ENCODE measurements at places on chromosomes 12 and 14.
A peak's percentile ranks its signal among the peaks of the same experiment; 100 is the strongest.

GRCh38 chr14:100619396-100620254 lies 32.4 kb upstream of the BEGAIN start:
- DNase-seq, result no peak

GRCh38 chr12:120855823-120856588 lies 48.2 kb downstream of the SPPL3 start:
- no peak for DNase-seq

DNA sequence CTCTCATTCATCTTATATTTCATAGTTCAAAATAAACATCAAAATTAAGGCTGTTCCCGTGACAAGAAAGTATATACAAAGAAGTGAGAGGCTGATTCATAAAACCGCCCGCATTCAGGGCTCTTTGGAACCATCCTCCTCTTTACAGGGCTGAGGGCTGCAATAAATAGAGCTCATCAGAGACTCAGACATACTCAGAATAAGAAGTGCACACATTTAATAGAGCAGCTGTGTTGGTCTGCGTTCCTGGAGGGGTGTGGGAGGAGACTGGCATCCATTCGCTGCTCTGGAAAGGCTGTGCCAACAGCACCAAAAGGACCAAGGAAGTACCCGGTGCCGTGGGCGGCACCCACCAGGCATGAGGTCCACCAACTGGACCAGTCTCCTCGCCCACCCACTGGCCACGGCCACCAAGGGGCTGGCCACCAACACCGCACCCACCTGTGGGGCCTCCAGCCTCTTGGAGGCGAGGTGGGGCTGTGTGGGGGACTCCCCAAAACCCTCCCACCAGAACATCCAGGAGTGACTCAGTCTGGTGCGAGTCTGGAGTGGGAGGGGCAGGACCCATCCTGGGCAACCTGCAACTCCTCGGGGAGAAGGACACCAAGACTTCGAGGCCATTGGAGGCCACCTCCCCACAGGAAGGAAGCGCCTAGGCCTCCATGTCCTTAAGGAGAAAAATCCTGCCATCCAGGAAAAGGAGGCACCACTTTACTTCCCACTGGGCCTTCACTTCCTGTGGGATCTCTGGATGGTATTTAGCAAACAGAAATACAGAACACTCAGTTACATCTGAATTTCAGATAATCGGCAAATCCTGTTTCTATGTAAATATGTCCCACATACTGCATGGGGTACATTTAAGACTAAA lies 32.7 kb downstream of the VCPKMT start:
- DNase-seq, result no peak

- no peak for DNase-seq
These were observed 68.1 kb upstream of the TSPAN11 start for GRCh38 chr12:30858471-30858870.

- no peak for DNase-seq
These were observed 9.4 kb downstream of the PSMB5 start for GRCh38 chr14:23025151-23025814.

GRCh38 chr14:103897075-103897947 lies 30.9 kb upstream of the TDRD9 start:
- no peak for DNase-seq

- no peak for DNase-seq
These were observed 37.4 kb downstream of the DIO3 start for GRCh38 chr14:101598571-101599233.

DNA sequence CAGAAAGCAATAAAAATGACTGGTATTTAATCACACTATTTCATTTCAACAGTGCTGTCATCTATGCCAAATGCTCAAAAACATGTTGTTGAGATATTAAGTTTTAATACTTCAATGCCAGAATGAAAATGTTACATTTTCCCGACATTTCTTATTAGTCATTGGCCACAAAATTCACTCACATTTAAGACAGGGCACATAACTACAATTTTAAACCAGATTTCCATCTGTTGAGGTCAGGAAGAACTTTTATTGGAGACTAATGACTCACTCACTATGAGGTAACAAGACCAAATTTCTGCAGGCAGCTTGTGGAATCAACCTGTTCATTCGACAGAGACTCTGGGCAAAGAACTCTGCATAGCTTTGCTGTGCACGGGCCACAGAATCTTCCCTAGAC lies 36.8 kb downstream of the PPTC7 start:
- DNase-seq, result no peak

DNA sequence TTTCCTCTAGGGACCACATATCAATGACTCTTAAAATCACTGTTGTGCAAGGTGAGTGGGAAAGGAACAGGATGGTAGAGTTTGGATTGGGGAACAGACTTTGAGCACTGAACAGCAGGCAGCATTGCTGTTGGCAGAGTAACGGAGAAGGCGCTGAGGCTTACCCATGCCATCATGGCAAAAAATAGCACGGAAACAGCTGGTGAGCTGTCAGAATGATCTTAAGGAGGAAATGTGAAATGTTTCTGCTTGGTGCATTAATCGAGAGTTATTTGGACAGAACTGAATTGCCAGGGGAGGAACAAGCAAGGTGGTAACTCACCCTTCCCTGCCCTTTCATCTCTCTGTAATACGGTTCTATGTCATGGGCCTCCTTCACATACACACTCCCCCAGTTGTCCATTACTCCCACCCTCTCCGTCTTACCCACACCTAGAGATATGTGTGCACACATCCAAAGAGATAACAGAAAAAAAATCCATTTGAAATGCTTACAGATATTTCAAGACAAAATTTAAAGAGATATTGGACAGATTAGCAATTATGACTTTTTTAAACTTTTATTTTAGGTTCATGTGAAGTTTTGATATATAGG lies 572.5 kb downstream of the DIO2 start:
- DNase-seq, result no peak

- DNase-seq, result no peak
These were observed 18.3 kb downstream of the IL26 start for GRCh38 chr12:68207276-68207675.

DNA sequence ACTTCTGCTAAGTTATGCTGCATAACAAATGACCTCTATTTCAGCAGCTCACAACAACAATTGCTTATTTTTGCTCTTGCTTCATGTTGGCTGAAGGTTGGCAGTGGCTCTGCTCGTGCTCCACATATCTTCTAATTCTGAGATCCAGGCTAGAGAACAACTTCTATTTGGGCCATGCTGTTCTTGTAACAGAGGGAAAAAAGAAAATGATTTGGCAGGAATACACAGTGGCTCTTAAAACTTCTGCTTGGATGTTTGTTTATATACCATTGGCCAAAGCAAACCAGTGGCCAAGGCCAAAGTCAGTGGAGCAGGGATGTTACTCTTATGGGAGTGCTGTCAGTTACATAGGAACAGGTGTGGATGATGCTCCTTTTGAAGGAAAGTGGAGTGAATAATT lies 32.1 kb downstream of the GPHN start:
- DNase-seq, result no peak

DNA sequence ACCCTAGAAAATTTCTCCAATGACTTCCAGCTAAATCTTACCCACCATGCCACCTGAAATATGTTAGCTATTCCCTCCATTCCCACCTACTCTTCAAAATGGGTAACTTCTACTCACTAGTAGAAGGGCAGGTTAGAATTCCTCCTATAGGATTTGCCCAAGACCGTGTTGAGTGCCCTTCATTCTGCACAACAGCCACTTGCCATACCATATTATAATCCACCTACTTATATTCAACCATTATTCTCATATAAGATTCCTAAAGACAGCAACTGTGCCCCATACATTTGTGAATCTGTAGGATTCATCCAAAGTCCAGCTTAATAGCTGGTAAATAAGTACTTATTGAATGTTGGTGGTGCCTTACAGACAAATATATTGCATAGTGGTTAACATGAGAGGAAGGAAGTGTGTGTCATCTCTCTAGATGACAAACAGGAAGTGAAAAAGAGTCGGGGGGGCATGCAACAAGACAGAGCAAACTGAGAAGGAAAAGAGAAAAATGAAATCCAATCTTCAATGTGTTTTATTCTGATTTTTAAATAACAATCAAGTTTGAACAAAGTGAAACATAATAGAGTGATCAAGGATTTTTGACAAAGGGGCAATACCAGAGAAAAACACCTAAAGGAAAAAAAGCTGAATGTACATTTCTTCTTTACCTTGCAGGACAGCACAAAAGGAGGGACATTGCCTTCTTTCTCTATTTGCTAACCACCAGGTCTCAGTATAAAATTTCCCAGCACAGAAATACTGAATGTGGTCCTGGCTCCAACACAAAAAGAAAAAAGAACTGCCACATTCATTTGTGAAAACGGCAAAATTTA lies 389.3 kb upstream of the USP15 start:
- DNase-seq, result no peak

- DNase-seq, result peak; percentile 42
These were observed 25.8 kb downstream of the SLC39A9 start for GRCh38 chr14:69424149-69424923.

DNA sequence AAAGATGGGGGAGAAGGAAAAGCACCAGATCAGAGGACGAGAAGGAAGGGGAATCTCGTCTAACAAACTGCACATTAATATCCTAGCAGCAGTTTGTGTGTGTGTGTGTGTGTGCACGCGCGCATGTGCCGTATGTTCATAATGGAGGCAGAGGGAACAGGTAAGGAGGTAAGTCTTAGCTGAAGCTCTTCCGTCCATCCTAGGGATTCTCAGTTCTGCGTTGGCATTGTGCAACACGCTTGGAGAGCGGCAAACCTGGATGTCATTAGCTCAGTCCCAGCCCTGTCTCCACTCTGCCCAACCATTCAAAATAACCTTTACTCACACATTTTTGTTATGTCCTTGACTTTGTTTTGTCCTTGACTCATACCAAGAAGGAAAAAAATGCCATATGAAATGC lies 1.6 kb upstream of the C1R start:
- no peak for DNase-seq

- peak; percentile 63 for DNase-seq
These were observed 24.9 kb downstream of the SLC6A12 start for GRCh38 chr12:188910-189621.

GRCh38 chr12:95944108-95944704 lies 1.1 kb downstream of the AMDHD1 start:
- DNase-seq, result no peak

- DNase-seq, result no peak
These were observed 276.2 kb downstream of the SSPN start for GRCh38 chr12:26471560-26471959.

GRCh38 chr12:20368651-20369304 lies 441 bp downstream of the PDE3A start:
- no peak for DNase-seq

- no peak for DNase-seq
These were observed 839.2 kb upstream of the FBXO33 start for GRCh38 chr14:40271480-40271879.

DNA sequence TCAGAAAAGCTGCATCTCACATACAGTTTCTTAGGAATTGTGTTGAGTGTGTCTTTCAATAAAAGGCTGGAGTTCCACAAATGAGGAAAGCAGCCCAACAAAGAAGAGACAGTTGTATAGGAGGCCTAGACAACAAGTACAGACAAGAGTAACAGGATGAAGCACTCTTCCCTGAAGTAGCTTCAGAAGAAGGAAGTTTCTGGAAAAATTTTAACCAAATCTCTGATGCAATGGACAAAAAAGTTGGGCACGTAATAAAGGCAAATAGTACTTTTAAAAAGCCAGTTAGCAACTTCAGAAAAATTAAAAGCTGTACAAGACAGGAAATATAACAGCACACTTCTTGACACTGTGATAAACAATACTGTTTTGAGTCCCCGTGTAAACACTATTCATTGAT lies 134.1 kb upstream of the PLEKHG7 start:
- DNase-seq, result no peak

GRCh38 chr12:89062996-89063395 lies 289.3 kb downstream of the DUSP6 start:
- no peak for DNase-seq

- peak; percentile 36 for DNase-seq
These were observed 58.0 kb downstream of the PAPLN start for GRCh38 chr14:73295198-73295796.

DNA sequence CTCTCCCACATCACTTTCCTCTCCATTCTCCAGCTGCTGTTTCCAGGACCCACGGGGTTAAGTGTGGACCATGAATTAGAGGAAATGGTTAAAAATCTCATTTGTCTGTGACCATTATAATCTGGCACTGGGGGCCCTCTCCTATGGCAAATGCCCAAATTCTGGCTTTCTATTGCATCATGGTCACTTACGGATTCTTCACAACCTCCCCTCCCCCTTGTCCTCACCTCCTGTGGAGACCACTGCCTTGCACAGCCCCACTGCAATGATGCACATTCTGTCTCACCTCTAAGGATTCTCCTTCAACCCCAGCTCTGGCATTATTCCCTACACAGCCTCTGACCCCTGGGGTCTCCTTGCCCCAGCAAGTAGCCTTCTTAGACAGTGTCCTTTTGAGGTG lies 18.9 kb downstream of the BCAT1 start:
- DNase-seq, result no peak

GRCh38 chr12:127293507-127294310 lies 973.3 kb upstream of the TMEM132C start:
- DNase-seq, result peak; percentile 59

- no peak for DNase-seq
These were observed 208.3 kb downstream of the EXOC5 start for GRCh38 chr14:57060276-57060955.

- no peak for DNase-seq
These were observed 550 bp upstream of the RESF1 start for GRCh38 chr12:31958569-31959160.

DNA sequence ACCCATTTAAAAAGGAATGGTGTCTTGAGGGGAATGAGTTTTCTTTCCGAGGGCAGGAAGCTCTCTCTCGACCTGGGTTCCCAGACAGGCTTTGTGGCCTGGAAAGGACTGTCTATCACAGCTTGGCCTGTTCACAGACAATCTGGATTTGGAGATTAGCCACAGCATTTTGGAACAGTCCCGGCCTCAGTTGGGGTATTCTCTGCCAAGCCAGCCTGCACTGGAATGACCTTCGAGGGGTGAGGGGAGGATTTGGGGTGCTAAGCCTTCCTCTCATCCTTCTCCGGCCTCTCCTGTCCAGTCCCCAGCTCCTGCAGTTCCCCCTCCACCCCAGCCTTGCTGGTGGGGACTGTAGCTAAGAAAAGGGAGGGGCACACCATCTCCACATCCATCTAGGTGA lies 13.0 kb downstream of the TBX5 start:
- no peak for DNase-seq

GRCh38 chr12:116065606-116066005 lies 211.9 kb downstream of the MED13L start:
- DNase-seq, result peak; percentile 31

GRCh38 chr14:68790644-68791077 lies 2.2 kb downstream of the ZFP36L1 start:
- DNase-seq, result no peak

DNA sequence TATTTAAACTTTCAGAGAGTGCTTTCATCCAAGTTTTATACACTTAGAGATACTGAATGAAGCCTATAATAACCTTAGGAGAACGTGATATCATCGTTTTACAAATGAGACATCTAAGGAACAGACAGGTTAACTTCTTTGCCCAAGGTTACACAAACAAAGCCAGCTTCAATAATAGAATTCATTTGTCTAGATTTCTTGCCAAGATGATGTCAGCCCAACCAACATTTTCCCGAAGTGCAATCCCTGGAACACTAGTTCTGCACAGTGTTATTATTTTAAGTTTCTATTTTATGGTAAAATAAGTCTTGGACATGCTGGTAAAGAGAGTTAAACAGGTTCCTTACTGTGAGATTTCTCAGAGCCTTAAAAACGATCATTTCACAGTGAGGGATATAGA lies 174.6 kb downstream of the SLC25A21 start:
- no peak for DNase-seq

GRCh38 chr12:119990382-119990874 lies 1.4 kb downstream of the BICDL1 start:
- DNase-seq, result no peak

Measured in COLO829 (cell line).